ENCODE measurements at places on chromosomes 11 and 22.

- DNase-seq, result no peak
Observed at GRCh38 chr11:12026331-12027211, 18.1 kb upstream of the DKK3 start.

DNA sequence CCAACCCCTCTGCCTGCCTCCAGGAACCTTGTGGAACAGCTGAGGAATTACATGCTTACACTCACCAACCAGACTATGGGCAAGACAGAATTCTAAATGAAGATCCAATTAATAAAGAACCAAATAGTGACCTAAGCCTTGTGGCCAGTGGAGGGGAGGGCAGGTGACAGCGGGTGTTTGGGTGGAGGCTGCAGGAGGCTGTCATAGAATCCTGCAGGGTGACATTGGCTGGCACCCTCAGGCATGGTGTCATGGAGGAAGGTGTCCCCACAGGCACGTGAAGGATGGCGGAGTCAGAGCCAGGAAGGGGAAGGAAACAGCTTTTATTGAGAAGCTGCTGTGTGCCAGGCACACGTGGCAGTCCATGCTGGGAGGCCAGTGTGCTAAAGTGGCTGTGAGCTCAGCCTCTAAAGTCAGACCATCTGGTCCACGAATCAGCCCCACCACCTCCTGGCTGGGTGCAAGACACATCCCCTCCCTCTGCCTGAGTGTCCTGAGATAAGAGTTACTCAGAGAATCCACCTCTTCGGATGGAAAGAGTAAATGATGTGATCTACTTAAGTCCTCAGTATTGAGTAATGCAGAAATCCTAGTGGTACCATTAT is 8.7 kb downstream of the MYO18B start:
- DNase-seq, result no peak

DNA sequence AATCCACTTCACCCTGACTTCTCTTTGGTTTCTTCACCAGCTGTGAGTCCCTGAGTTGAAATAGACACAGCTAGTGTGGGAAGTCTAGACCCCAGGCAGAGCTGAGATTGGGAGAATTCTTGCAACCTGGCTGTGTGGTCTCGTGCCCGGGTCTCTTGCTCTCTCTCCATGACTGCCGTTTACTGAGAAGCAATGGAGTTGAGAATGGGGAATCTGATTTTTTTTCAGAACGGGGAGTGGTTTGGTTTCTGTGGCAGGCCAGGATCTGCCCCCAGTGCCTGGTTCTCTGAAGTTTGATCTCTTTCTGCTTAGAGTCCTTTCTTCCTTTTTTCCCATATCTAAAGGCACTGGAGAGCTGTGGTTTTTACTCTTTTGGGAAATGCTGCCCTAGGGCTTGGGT is 1.5 kb downstream of the SIDT2 start:
- no peak for DNase-seq

DNA sequence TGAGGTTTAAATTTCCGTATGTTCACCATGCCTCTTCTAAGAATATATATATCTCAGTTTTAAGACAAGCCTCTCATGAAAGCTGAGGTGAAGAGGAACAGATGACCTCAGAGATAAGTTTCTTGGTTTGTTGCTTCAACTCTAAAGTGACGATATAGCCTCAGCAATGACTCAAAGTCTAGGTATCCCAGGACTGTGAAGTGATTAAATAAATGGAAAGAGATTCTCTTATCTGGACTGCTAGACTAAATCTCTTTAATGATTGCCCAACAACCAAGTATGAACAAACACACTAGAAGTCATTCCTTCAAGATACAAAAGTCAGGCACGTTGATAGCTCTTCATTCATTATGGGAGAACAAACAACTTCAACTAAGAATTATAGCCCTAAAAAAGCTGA is 15.3 kb downstream of the CADM1 start:
- DNase-seq, result no peak

GRCh38 chr22:30422481-30423300 is 2.9 kb upstream of the MTFP1 start:
- DNase-seq, result peak; percentile 75
